ENCODE measurements at places on chromosomes 7 and 10.
A peak's percentile ranks its signal among the peaks of the same experiment; 100 is the strongest.

- DNase-seq = no peak
Observed at GRCh38 chr7:102222445-102222844, 64.2 kb upstream of the SH2B2 start.

DNA sequence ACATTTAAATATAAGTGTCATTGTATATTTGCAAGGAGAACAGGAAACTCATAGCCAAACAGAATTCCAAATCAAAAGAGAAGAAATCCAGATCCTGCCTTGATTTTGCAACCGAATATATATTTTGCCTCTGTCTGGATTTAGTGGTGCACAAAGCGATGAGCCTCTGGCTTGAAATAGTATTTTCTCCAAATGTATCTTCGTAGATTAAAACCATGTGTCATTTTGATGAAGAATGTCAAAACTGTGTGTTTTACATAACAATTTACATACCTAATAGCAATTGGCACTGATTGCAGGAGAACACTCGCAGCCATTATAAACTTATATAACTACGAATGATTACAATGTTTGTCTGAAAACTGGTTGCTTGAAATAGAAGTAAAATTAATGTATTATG lies 156.4 kb downstream of the ARID5B start:
- no peak for DNase-seq

DNA sequence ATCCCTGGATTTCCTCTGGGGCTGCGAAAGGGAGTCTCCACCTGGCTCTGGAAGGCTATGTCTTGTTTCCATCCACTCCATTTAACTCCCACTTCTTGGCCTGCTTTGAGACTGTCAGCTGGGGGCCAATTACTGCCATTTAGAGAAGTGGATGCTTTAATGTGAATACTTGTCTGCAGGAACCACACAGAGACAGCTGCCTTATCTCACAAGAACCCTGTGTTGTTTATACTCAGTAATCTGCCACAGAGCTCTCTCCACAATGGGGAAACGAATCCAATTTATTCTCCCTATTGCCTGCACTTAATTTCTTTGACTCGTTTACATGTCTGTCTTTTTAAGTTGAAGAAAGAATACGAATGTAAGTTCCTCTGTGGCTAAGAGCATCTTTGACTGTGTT lies 787.0 kb upstream of the C7orf33 start:
- no peak for DNase-seq

- DNase-seq = no peak
Observed at GRCh38 chr10:119422682-119423509, 119.6 kb downstream of the RGS10 start.

DNA sequence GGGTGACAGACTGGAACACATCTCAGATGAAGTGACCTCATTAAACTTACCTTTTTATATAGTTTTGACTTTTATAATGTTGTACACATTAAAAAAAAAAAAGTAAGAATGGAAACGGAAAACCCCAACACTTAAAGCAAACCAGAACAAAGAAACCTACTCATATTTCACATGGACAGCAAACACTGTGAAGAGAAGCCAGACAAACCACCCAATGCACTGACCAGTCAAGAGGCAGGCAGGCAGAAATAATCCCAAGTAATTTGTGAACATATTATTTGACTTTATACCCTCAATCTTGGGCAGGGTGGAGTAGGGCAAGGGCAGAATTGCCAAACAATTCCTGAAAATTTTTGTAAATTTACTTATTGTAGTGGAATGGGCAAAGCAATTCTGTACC lies 39.8 kb downstream of the WAPL start:
- no peak for DNase-seq

DNA sequence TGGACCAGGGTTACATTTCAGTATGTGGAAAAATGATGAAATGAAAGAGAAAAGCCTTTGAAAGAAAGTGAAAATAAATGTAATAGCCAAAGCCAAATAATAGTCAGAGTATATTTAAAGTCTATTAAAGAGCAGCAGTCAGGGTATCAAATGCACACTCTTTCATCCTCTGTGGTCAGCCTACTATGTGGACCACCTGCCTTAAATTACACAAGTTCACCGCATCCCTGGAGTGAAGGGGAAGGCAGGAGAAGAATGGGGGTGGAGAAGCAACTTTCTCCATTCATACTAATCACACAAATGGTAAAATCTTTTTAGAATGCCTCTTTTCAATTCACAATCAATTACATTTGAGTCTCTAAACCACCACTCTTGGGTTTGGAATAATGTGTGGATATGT lies 16.0 kb downstream of the TWIST1 start:
- no peak for DNase-seq

DNA sequence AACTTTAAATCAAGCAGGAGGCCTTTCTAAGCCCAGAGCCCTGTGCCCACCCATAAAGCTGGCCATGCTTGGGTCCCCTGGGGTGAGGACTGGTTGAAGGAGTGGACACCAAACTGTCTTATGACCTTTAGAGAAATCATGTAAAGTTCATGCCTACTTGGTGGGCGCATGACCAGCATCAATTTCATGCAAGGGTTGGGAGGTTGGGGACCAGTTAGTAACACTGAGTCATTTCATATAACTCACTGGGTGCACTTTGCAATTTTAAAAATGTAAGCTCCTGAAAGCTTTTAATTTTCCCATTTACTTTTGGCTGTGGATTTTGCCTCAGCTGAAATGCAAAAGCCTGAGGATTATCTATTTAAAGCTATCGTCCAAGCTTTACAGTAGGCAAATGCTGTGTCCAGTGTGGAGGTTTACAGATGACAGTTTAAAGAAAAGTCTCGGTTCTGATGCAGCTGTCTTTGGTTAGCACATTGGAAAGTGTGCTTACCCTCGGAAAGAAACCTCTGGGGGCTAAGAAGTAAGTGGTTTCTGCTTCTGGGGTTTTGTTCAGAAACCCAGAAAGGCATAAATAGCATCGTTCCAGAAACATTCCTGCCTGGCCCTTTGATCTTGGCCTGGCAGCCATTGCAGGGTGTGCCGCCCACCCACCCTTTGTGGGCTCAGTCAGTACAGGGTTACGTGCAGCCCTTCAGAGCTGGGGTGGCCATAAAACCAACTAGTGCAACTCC lies 48.8 kb upstream of the CHST15 start:
- peak; percentile 81 for DNase-seq

- DNase-seq = no peak
Observed at GRCh38 chr7:134044682-134045081, 82.5 kb upstream of the LRGUK start.

- DNase-seq = no peak
Observed at GRCh38 chr7:117706210-117706609, 167.0 kb downstream of the CTTNBP2 start.

GRCh38 chr7:107016312-107016711 lies 28.2 kb upstream of the PRKAR2B start:
- DNase-seq = no peak

GRCh38 chr7:12805957-12806356 lies 118.5 kb downstream of the ARL4A start:
- DNase-seq = no peak

GRCh38 chr7:132148876-132149275 lies 427.4 kb downstream of the PLXNA4 start:
- DNase-seq = no peak

DNA sequence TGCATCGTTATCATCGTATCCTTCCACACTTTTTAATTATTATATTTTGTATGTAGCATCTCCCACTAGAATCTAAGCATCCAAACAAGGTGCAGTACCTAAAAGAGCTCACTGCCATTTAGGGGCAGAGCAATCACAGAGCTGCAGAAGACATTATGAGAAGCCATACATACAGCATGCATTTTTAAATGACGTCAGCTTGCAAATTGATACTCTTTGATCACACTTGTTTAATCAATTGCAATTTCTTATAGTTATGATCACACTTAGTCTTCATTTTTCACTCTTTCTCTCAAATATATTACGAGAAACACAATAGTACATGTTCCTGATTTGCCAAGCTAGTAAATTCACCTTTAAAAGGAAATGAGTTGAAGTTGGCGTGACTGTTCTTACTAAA lies 753.3 kb upstream of the LRRN3 start:
- DNase-seq = no peak

- no peak for DNase-seq
Observed at GRCh38 chr7:55120501-55121198, 101.8 kb downstream of the EGFR start.

GRCh38 chr10:47049906-47050305 lies 138.7 kb downstream of the PTPN20 start:
- no peak for DNase-seq

- no peak for DNase-seq
Observed at GRCh38 chr10:35331894-35332640, 4.2 kb upstream of the CCNY start.

DNA sequence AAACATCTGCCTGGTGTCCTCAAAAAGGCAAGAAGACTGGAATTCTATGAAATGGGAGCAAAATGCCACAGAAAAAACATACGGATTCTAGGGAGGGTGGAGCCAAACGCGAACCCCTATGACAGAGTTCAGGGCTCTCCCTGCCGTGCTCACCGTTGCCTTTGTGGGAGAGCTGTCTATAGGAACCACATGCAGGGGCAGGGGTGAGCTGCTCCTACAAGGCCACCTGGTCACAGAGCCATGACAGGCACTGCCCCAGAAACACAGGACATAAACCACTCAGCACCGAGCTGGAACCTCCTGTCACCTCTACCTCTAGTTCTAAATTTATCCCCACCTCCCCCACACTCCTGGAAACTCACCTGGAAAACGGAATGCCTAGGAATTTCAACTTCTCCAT lies 155.1 kb upstream of the ZNF32 start:
- DNase-seq = no peak

DNA sequence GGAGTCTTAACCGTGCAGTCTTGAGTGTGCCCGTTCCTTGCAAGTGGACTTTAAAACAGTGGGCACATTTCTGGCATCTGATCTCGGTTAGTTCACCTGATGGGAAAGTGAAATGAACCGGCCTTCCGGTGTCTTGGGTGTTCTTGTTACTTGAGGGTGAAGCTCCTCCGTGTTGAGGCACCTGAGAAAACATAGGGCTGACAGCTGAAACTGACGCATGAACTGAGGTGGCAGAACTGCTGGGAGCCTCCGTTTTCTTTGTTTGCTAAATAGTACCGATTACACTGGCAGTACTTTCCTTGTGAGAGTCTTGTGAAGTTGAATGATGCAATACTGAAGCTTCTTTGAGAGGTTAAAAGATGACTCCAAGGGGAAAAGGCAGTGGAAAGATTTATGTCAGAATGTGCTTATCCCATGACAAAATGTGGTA lies 62.8 kb upstream of the SAMD8 start:
- DNase-seq = no peak

DNA sequence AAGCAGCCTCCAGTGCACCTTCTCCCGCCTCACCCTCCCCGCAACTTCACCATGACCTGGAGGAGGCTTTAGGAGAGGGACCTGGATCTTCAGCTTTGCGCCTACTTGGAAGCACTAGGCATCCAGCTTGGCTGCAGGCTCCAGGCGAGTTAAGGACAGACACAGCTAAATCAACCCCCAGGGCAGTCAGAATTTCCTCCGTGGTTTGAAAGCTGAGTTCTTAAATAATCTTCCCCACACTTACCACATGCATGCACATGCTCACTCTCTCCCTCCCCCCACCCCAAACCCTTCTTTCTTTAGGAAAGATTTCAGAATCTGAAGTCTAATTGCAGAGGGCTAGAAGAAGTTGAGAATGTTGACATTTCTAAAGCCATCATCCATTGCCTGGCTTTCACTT lies 36.7 kb upstream of the LRRC4 start:
- DNase-seq = no peak

DNA sequence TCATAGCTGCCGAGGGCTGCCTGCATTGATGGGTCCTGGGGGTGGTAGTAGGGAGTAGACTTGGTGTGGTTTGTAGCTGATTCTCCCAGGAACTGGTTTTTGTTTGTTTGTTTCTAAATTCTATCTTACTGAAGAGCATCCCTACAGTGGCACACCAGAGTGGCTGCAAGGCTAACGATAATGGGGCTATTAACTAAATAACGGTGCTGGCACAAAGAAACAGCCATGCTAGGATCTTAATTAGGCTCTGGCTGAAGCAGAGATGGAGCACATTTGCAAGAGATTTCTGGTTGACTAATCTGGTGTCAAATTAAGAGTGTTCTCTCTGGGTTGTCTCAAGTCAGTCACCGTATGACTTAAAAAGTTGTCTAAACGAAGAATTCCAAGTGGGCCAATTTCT lies 590.0 kb downstream of the NRG3 start:
- DNase-seq = no peak

DNA sequence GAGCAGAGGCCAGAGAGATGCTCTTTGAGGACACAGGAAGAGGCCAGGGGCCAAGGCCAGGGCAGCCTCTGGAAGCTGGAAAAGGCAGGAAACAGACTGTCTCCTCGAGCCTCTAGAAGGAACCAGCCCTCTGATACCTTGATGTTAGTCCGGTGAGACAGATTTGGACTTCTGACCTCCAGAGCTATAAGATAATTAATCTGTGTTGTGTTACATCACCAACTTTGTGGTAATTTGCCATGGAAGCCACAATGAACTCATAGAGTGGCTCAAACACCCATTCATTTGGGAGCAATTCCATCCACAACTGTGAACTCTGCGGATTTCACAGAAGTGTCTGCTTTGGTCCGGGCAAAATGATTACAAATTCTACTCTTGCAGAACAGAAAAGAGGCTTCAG lies 48.7 kb downstream of the OAT start:
- no peak for DNase-seq

DNA sequence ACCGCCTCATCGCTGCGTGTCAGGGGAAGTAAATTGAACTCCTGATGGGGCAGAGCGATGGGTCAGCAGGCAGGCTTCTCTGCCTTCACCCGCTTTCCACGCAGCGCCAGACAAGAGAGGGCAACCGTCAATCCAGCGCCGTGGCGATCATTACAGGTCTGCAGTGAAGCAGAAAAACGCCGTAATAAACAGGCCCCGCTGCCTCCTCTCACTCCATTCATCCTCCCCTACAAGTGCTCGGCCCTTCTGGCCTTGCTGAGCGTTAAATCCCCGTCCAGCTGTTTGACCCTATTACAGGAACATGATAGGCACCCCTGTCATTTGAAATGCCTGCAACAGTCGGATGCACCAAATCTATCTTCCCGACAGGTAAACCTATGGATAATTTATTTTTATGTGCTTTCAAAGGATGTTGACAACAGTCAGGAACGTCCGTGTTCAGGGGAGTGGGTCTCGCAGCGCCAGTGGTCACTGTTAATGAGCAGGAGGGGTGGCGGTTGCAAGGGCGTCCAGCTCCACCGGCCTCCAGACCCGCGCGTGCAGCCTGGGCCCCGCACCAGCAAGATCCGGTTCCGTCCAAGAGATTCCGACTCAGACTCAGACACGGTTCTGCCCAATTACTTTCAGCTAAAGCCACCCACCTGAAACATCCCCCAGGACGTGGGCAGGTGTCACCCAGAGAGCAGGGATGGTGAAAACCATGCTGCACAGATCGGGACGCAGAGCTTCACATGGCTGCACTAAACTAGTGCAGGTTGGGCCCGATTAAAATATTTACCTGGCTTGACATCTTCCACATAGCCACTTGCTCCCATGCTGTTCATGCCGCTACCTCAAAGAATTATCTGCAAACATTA lies 508.0 kb upstream of the MGMT start:
- no peak for DNase-seq

DNA sequence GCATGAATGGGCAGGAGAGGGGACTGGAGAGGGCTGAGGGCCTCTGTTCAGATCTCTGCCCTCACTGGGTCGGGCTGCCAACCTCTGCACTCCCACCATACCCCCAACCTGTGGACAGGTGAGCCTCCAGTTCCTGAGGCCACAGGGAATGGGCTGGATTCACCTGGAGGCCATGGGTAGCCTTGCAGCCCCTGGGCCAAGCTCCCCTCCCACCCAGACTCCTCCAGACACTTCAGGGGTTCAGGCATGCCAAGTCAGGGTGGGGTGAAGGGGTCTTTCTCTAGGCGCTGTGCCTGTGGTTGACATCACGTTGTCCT lies 80.5 kb downstream of the ZMIZ1 start:
- DNase-seq = no peak

Measured in DND-41 (cell line).